Jurkat, Clone E6-1 (cell line): ENCODE measurements at places on chromosomes 11 and 22.

- DNase-seq: peak; percentile 52
These were observed at the start of gene DAGLA for GRCh38 chr11:61679893-61680621. DAGLA (plus strand) TSS chr11:61680391; CDS start chr11:61720156, 39,765 bp downstream.

DNA sequence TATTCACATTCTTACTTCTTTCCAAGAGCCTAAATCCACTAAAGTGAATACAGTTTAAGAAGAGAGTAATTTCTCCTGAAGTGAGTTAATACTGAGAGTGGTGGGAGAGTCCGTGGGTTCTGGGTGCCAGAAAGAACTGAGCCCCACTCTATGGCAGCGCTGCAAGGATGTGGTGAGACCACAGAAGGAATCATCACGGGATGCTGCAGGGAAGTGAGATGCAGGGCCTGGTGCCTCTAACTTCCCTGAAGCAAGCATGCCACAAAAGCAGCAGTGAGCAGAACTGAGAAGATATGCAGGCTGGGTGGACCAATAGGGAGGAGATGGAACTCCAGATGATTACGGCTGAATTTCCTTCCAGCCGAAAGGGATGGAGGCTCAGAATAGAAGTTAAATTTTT is 5.0 kb upstream of the MMP12 start:
- DNase-seq: no peak

GRCh38 chr11:20656901-20657300 is 12.5 kb upstream of the NELL1 start:
- no peak for DNase-seq

- no peak for DNase-seq
These were observed 1.5 kb downstream of the TUB start for GRCh38 chr11:8082391-8083087.

DNA sequence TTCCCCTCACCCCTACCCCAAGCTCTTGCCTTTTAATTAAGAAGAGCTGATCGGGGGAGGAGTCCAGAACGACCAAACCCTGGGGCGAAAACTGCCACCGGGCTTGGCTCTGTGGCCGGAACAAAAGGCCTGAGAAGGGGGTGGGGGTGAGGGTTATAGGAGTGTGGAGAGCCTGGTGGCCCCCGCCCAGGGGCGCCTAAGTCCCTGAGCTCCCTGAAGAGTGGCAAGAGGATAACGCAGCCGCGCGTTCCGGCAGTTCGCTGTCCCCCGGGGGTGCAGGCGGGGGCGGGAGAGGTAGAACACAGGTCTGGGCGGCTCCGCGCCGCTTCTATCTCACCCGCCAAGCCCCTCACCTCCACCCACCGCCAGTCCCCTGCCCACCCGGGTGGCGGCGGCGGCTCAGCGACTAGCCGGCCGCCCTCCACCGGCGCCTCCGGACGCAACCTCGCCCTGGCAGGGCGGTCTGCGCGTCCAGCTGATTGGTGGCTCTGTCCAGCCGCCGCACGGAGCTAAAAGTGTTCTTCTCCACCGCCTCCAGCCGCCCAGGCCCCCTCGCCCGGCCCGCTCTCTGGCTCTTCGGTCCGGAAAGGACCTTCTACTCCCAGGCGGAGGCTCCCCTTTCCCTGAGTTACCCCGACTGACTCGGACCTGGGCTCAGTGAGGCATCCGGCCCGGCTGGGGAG is 18.7 kb upstream of the BDNF start:
- no peak for DNase-seq

DNA sequence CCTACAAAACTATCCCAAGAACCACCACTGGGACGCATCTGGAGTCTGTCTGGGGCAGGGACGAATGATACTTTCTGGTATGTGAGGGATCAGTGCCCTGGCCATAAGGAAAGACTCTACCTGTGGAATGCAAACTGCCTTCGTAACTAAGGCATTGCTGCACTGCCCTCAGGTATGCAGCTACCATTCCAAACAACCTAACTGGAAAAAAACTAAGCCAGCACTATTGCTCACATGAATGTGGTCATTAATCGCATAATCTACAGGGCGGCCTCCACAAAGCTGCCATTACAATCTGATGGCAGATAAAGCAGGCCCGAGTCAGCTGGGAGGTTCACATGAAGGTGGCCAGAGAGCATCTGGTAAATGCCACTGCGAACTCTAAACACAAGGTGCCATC is 3.9 kb downstream of the PACSIN2 start:
- DNase-seq: no peak

- DNase-seq: no peak
These were observed 4.5 kb downstream of the CLMP start for GRCh38 chr11:123190518-123190917.

DNA sequence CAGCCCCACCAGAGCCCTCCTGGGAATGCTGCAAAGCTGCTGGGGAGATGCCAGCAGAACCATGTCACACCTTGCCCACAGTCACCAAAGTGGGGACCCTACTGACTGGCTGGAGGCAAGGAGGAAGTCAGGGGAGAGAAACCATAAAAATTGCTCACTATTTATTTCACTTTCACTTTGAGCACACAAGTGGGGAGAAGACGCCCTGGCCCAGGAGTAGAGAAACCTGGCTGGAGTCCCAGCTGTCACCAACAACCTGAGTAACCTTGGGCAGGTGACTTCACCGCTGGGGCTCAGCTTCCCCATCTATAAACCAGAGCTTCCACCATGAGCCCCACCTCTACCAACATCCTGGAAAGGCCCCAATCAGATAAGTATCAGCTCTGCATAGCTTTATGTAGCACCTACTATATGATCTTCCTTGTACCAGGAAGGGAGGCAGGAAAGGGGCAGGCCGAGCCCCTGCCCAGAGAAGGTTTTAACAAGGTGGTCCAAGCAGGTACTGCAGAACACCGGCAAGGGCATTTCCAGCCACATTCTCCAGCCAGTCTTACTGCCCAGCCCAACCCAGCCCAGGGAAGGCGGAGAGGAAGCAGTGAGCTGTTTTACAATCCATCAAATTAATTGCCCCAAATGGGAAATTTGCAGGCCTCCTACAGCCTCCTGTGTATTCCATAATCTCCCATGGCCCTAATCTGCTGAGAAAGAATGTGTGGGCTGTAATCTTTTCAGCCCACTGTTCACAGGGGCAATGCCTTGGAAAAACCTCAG is 27.6 kb downstream of the PLEKHA7 start:
- peak; percentile 37 for DNase-seq

- DNase-seq: no peak
These were observed 6.1 kb upstream of the SSTR3 start for GRCh38 chr22:37218399-37218770.

DNA sequence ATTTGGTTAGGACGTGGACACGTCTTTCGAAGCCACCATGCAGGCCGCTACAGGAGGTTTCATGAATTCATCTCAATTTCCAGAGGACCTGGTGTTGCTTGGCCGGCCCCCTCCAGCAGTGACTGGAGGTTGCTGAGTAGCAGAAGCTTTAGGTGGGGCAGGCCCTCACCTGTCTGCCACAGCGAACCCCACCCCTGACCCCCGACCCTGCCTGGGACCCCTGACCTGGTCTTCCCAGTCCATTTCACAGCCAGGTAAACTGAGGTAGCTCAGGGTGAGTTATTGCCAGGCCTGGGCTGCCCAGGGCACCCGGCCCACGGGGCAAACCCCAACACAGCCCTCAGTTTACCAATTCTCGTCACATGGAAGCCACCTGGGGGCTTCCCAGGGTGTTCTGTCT is 39.1 kb upstream of the SMIM38 start:
- no peak for DNase-seq

DNA sequence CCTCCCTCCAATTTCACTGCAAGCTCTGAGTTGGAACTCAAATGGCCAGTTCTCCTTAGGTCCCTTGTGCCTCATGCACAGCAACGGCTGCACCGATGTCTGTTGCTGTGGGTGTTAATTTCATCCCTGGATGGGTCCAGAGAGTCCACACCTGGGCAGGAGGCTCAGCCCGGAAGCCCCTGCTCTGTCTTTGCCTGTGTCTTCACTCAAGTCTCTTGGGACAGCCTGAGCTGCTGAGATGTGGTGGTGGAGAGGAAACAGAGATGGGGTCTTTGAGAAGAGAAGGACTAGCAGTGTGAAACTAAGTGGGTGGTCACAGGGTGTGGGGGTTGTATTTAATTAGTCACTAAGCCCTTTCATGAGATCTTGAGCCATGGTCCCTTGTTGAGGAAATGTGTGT is 109.3 kb downstream of the NECTIN1 start:
- DNase-seq: no peak

DNA sequence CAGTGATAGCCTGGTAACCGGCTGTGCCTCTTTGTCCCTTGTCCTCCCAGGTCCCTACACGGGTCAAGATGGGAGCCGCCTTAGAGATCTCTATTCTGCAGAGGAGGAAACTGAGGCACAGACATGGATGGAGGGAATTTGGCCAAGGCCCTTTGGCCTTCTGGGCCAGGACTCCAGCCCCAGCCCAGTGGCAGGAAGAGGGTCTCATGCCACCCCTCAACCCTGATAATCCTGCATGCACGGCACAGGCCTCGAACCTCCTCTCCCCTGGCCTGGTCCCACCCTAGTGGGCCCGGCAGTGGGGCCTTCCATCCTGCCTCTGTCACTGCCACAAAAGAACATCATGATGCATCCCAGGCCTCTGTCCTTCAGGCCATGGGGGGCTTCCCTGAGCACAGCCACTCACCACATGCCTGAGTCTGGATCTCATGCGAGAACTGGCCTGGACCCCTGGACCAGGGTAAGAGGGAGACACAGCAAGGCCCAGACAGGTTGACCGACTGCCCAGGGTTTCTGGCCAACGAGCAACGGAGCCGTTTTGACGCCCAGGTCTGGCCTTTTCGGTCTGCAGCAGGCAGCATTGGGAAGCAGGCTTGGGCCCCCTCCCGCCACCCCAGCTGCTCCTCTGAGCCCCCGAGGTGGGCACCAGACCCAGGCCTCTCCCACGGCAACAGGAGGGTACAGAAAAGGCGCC is 6.5 kb downstream of the LINC01488 start:
- no peak for DNase-seq

DNA sequence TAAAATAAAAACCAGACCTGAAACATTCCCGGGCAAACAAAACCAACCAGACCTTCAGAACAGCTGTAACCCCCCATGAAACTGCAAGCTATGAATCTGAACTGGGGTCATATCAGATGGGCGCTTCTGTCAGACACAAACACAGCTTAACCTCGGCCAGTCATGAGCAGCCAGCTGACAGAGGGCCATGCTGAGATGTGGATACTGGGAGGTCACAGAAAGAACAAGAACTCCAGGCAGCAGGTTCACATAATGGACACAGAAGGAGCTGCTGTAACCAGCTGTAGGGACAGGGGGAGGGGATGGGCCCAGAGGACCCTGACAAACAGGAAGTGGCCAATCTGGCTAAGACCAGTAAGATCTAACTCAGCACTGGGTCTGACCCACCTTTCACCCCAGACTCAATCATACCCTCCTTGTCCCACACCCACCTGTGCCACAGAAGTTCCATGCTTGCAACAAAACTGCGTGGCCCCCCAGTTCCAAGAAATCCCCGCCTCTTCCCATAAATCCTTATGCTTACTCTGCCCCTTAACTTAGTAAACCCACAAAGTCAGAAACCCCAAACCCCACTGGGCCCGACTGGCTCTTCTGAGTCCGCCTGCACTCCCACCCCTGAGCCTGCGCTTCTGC is 4.0 kb downstream of the APOL4 start:
- DNase-seq: no peak

- DNase-seq: no peak
These were observed 76.1 kb downstream of the BBOX1 start for GRCh38 chr11:27116684-27117083.

DNA sequence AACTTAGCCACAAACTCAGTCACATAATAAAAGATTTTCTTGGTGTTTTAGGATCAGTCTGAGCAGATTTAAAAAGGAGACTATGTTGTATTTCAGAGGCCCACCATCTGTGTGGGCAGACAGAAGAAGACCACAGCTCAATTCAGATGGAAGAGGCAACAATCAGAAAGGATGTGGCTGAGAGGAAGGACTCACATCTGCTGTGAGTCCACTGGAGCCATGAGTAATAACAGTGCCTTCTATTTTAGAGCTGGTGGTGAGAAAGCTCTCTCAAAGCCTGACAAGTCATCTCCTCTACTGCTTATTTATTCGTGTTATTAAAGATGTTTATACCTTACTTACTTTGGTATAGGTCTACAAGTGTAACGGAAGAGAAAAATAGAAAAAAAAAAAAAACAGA is 357.2 kb downstream of the OPCML start:
- DNase-seq: no peak

GRCh38 chr11:129435499-129436245 is 60.0 kb downstream of the BARX2 start:
- no peak for DNase-seq

- DNase-seq: no peak
These were observed 791.2 kb downstream of the BRD1 start for GRCh38 chr22:49036513-49036912.

DNA sequence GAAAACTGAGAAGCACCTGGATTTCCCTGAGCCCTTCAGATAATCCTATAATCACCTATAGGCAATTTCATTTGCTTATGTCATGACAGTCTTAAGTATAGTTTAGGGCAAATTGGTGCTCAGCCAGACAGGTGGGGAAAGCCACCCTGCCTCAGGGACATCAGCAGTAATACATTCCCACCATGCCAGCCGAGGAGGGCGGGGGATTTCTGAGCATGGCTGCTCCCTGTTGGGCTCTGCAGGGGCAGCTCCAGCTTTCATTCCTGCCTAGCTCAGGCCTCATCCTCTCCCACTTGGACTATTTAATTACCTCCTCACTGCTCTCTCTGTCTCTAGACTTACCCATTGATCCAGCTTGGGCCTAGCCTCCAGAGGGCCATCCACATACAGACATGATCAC is 9.0 kb upstream of the DRD2 start:
- no peak for DNase-seq

DNA sequence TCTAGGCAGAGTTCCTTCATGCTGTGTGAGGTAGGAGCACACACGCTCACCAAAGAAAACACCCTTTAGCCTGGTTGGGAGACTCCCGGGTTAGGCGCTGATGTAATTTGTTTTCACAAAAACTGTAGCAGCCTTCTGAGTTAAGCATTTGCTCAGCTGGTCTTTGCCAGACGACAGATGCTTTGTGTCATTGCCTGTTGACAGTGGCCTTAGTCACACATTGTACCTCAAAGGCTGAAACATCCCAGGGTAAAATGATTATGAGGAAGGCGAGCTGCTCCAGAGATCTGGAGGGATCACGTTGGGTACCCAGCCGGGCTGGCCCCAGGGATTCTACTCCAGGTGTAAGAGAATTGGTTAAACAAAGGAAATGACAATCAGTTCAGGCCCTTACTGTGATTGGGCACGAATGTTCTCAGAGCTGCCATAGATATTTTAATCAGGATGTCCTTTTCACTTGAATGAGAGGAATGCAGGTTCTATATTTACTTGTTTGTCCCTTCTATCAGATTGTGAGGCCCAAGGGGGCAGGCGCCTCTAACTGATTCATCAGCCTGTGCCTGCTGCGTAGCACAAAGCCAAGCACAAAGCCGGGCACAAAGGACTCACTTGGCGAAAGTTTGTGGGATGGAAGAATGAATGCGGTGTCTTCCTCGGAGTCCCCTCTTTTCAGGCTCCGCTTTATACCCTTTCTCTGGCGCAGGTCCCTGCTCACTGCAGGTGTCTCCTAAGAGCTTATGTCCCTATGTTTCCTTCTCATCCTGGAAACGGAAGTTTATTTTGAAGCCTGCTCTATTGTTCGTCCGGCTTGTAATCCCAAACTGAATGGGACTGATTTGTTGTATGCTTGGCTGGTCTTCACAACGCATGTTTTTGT is 47.1 kb downstream of the ADM start:
- no peak for DNase-seq
